ENCODE measurements at places on chromosomes 12 and 14.

DNA sequence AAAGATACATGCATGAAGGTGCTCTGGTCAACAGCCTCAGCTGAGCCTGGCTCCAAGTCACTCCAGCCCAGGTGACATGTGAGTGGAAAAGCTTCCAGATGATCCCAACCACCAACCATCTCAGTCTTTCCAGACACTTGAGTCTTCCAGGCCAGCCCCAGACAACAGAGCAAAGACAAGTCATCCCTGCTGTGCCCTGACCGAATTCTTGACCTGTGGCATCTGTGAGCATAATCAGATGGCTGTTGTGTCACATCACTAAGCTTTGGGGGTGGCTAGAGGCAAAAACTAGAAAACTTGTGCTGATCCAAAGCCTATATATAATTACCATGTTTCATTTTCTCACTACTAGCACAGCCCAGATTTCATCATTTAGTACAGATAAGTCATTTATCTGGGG is 50.8 kb upstream of the ISM2 start:
- H3K27me3 ChIP-seq = no peaks in the 10 kb centered on the region
- peaks cover 25% of the 10 kb centered on the region for H3K36me3 ChIP-seq
- DNase-seq = no peak
- no peak overlapping the region for H3K27ac ChIP-seq
- H3K4me3 ChIP-seq = no peak overlapping the region

DNA sequence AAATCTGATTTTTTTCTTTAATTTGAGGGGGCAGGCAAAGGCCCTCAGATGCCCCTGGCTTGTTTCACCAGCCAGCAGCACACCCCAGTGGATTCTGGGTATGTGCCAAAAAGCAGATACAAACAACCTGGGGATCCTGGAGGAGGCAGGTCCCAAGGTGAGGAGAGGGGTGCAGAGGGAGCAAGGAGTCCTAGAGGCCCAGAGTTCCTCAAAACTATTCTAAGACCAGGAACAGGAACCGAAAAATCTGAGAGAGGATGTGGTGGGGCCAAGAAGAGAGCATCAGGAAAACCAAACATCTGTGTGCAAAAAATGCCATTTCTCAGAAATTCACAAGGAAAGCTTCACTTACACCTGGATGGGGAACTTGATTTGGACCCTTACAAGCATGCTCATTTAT is 8.2 kb downstream of the KCNA5 start:
- H3K4me3 ChIP-seq = no peak overlapping the region
- H3K4me1 ChIP-seq = peaks cover 14% of the 10 kb centered on the region
- H3K36me3 ChIP-seq = no peaks in the 10 kb centered on the region
- H3K27ac ChIP-seq = no peak overlapping the region

DNA sequence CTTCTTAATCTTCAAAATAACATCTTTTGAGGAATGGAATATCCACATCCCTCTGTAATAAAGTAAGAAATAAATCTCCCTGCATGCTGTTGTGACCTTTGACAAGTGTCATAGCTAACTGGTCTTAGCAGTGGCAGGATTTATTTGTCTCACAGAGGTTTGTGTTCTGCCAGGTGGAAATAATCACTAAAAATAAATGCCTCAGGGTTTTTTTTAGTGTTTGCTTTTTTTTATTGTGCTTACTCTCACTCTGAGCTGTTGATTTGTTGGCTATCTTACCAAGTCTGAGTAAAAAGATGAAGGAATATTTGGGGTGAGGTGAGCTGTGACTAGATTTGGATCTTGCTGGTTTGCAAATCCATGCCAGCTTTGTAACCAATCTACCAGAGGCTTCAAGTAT is 285.4 kb downstream of the ALG10B start:
- H3K36me3 ChIP-seq = no peaks in the 10 kb centered on the region
- H3K27ac ChIP-seq = no peak overlapping the region
- H3K4me3 ChIP-seq = no peak overlapping the region
- DNase-seq = no peak

GRCh38 chr14:96502621-96503305 is 581 bp downstream of the PAPOLA start:
- peak overlapping the region; percentile 96 for H3K4me3 ChIP-seq
- H3K27me3 ChIP-seq = no peaks in the 10 kb centered on the region
- DNase-seq = peak; percentile 81

GRCh38 chr14:83101846-83102245 is 1568.2 kb upstream of the SEL1L start:
- no peaks in the 10 kb centered on the region for H3K36me3 ChIP-seq
- H3K4me3 ChIP-seq = no peak overlapping the region
- no peaks in the 10 kb centered on the region for H3K4me1 ChIP-seq
- DNase-seq = no peak
- H3K27me3 ChIP-seq = no peaks in the 10 kb centered on the region
- no peak overlapping the region for H3K27ac ChIP-seq

DNA sequence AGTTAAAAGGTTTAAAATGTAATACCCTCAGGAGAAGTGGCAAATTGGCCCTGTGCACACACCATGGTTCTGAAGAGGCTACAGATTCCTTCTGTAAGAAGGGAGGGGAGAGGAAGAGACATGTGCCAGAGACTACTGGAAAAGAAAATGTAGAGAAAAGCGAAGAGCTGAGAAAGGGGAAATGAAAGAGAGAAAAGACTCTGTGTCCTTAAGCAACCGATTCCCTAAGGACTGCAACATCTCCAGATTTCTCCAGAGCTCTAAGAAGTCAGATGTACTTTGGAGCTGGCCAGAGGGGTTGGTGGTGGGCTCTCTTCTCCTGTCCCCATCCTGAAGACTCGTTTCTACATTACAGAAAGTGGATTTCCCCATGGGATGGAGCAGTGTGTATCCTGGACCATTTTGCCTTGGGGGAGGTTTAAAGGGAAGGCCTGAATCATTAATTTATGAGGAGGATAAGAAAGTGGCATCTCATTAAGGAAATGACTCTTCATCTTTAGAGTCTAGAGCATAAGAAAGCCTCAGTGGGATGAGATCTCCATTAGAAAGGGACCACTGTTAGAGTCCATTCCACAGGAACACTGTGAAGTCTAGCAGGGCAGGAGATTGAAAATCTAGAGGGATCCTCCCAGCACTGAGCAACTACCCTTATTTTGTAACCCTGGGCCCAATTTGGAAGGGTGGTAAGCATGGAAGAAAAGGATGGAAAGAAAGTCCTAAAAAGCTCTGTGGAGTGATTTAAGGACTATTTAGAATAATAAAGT is 45.5 kb upstream of the FUT8 start:
- no peaks in the 10 kb centered on the region for H3K4me1 ChIP-seq
- no peaks in the 10 kb centered on the region for H3K36me3 ChIP-seq
- DNase-seq = no peak
- H3K27ac ChIP-seq = no peak overlapping the region
- no peaks in the 10 kb centered on the region for H3K27me3 ChIP-seq

Data from muscle of leg (tissue), 16 donors.